Small intestine (tissue), 16 donors: ENCODE measurements at places on chromosomes 16 and 17. TPM values are rescaled to one million over a fixed set of nuclear protein-coding genes. Genes with fewer than 3 reads are reported as not detected.
A peak's percentile ranks its signal among the peaks of the same experiment; 100 is the strongest.

DNA sequence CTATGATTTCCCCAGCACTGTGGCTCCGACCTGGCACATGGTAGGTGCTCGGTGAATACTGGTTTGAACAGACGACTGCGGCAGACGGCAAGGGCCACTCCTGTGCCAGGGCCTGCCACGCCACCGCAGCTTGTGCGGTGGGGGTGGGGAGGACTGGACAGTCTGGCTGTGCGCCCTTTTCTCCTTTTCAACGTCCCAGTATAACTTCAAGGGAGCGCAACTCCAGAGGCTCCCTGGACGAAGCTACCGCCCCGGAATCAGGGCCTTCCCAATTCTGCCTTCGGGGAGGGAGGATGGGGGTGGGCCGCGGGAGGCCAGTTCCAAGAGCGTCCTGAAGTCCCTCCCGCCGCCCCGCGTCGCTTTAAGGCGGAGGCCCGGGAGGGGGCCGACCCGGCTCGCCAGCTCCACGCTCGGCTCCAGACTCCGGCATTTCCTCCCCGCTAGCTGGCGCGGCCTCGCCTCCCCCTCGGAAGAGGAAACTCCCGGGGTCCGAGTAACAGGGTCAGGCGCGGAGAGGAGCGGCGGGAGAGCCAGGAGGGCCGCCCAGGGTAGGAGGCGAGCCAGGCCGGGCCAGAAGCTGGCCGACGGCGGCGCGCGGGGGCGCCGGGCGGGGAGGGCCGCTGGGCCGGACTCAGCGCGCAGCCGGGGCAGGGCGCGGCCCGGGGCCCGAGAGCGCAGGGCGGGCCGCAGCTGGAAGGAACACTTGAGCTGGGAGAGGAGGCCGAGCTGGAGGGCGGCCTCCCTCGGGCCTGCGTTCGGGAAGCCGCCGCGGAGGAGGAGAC lies at the start of gene ITPRIPL2:
Gene ITPRIPL2 (plus strand): TSS at position 388 of the 782 bp plus-strand sequence. CDS start 498 bp downstream, outside the sequence.
- peak; percentile 73 for DNase-seq

DNA sequence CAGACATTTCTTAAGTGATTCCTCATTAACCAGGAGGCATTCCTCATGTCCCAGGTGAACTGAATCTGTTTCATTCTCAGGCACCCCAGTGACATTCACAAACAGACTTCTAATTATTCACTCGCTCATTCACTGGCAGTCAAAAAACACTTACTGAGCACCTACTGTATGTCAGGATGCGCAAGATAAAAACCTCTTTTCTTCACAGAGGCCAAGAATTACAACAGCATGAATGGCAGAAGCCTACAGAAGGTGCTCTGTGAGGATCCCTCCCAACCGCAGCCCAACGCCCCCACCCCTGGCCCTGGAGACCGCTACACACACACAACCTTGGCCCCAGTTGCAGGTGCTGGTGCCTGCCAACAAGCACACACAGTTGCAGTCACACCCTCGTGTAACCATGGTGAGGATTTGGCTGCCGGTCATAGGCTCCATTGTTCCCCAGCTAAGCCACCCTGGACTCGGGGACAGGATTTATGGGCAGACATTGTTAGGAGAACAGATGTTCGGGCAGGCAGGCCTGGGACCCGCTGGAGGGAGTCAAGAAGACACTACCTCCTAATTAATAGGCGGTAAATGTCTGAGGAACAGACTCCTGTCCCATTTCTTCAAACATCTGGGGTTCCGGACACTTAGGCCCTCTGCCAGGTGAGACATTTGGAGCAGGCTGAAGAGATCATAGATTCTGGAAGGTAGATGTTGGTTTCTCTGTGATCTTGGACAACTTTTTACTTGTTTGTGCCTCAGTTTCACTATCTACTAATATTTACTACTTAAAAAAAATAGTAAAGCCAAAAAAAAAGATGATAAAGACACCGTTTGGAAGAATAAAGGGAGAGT lies 43.2 kb downstream of the CUEDC1 start:
- DNase-seq: peak; percentile 72

GRCh38 chr17:77318491-77319210 lies 177.9 kb downstream of the SEC14L1 start:
- peak; percentile 54 for DNase-seq

DNA sequence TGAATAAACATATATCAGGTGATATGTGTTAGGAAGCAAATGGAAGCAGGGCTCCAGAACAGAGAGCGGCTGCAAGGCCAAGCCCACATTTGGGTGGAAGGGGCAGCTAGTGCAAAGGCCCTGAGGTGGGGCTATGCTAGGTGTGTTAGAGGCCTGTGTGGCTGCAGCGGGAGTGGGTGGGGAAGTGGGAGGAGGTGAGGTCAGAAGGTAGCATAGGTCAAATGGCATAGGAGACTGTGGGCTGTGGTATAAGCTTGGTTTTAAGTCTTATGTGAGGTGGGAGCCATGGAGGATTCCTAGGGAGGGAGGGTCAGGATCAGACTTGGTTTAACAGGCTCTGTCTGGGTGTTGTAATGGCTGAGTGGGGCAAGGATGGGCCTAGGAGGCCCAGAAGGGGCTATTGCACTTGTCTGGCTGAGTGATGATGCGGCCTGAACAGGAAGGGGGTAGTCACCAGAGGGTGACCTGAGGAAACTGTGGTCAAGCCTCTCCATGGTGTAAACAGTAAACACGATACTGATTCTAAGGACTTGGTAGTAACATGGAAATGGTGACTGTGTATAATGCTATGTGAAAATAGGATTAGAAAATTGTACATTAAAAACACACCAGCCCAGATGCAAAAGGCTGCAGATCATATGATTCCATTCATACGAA lies 31.1 kb downstream of the RAI1 start:
- DNase-seq: no peak

GRCh38 chr17:57562184-57562698 lies 182.9 kb downstream of the CCDC182 start:
- no peak for DNase-seq

DNA sequence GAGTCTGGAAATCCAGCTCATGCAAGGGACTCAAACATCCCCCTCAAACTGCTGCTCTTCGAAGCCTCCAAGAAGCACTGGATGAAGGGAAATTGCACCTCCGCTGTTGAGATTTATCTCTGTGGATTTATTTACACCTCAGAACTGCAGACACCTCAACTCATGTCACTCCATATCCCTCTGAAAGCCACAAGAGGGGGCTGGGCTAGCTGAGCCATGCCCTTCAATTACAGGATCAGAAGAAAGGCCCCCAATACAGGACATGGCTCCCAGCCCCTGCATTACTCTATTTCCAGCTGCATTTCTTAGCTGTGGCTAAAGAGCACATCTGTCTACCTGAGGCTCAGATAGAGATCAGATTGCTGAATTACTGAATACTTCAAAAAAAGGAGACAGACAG lies 103.1 kb upstream of the DYNLRB2 start:
- DNase-seq: no peak

- no peak for DNase-seq
Observed at GRCh38 chr17:13735444-13735843, 133.7 kb upstream of the HS3ST3A1 start.

The MMP25 gene
- polyA plus RNA-seq: 0.67 TPM

The PIRT gene
- 10.8 TPM for polyA plus RNA-seq

The FKBP10 gene
- polyA plus RNA-seq: 0.67 TPM
